ENCODE measurements at places on chromosomes 12 and 14.

- DNase-seq, result no peak
These were observed 380.5 kb upstream of the FBXO33 start for GRCh38 chr14:39812532-39813320.

DNA sequence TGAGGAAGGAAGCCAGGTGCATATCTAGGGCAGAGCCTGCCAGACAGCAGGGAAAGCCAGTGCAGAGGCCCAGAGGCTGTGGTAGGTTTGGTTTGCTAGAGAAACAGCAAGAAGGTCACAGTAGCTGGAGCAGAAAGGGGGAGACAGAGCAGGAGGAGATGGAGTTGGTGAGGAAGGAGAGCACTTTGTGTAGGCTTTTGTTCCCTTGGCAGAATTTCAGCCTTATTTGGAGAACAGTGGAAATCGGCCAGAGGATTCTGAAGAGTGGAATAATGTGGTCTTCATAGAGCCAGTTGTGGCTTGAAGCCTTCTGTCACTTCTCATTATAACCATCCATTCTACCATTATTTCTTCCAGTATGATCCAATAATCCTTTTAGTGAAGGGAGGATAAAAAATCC is 212.9 kb upstream of the FAR2 start:
- DNase-seq, result no peak

DNA sequence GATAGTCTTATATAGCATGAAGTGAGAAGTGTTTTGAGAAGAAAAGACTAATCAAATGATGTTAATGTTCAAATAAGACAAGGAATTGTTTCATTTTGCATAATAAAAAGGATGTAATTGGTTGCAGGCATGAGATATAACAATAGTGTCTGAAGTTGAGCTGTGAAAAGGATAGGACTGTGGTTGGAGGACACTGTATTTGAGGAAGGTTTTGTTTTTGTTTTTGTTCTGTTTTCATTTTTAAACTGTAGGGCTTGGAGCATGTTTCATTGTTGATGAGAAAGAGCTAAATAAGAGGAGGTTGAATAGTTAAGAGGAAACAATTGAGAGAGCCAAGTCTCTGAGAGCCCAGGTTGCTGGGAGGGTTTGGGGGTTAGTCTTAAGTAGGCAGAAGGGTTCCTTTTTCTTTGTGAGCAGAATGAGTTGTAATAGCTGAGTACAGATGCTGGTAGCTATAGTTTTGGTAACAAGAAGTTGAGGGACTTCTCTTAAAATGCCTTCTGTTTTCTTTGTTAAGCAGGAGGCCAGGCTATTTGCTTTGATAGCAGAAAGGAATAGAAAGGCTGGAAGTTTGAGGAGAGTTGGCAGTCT is 58.4 kb downstream of the CCDC91 start:
- no peak for DNase-seq

GRCh38 chr14:58565832-58566231 is 71.9 kb upstream of the DACT1 start:
- no peak for DNase-seq
